Activated CD4-positive, alpha-beta memory T cell treated with anti-CD3 and anti-CD28 coated beads, Interleukin-2, amount 10 ng/mL, durations not matched to agents 7 days and 5 days (primary cell): ENCODE measurements at places on chromosomes 2 and 18.
A peak's percentile ranks its signal among the peaks of the same experiment; 100 is the strongest.

GRCh38 chr18:32333781-32334180 lies 136.9 kb downstream of the GAREM1 start:
- no peaks in the 10 kb centered on the region for H3K36me3 ChIP-seq
- no peak overlapping the region for H3K27ac ChIP-seq
- no peak for DNase-seq
- H3K4me1 ChIP-seq: no peaks in the 10 kb centered on the region

- DNase-seq: no peak
- no peak overlapping the region for H3K4me3 ChIP-seq
- H3K4me1 ChIP-seq: peaks cover 7% of the 10 kb centered on the region
- no peak overlapping the region for H3K27ac ChIP-seq
Observed at GRCh38 chr2:29530281-29530680, 391.1 kb downstream of the ALK start.

GRCh38 chr2:26913606-26913998 lies 56.8 kb upstream of the MAPRE3 start:
- no peaks in the 10 kb centered on the region for H3K4me1 ChIP-seq
- H3K36me3 ChIP-seq: no peaks in the 10 kb centered on the region
- peaks cover 14% of the 10 kb centered on the region for H3K27me3 ChIP-seq
- no peak overlapping the region for H3K27ac ChIP-seq
- DNase-seq: no peak
- H3K4me3 ChIP-seq: no peak overlapping the region

GRCh38 chr2:118095610-118096009 lies 7.3 kb downstream of the INSIG2 start:
- H3K4me1 ChIP-seq: peaks cover 42% of the 10 kb centered on the region
- H3K27me3 ChIP-seq: no peaks in the 10 kb centered on the region
- H3K27ac ChIP-seq: no peak overlapping the region
- no peak for DNase-seq
- H3K36me3 ChIP-seq: peaks cover 34% of the 10 kb centered on the region
- no peak overlapping the region for H3K4me3 ChIP-seq

GRCh38 chr2:29165362-29166241 lies 50.4 kb downstream of the CLIP4 start:
- no peak overlapping the region for H3K4me3 ChIP-seq
- no peak overlapping the region for H3K27ac ChIP-seq
- H3K4me1 ChIP-seq: no peaks in the 10 kb centered on the region

DNA sequence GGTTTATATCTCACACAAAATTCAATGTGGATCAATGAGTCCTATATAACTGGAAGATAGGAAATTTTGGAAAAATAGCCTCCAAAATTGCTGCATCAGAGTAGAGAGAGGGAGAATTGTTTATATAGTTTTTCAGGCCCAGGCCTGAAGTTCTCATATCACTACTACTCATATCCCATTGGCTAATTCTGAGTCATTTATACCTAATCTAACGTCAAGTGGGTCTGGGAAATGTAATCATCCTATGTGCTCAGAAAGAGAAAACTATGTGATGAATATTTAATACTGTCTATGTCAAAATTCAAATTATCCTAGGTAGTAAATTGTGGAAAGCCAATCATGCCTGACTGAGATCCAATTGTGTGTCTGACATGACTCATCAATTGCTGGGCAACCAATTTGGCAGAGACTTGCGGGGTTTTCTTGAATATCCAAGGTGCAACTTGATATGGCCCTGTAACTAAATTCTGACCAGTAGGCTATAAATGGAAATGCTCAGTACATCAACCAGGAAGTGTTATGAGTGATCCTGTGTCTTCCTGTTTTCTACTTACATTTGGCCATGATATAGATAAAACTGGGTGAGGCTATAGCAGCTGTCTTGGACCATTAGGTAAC lies 744.4 kb downstream of the KCNJ3 start:
- H3K27me3 ChIP-seq: no peaks in the 10 kb centered on the region
- no peak overlapping the region for H3K27ac ChIP-seq
- H3K4me3 ChIP-seq: no peak overlapping the region
- no peak for DNase-seq
- H3K36me3 ChIP-seq: no peaks in the 10 kb centered on the region
- no peaks in the 10 kb centered on the region for H3K4me1 ChIP-seq

- no peak overlapping the region for H3K27ac ChIP-seq
- no peaks in the 10 kb centered on the region for H3K4me1 ChIP-seq
- H3K27me3 ChIP-seq: no peaks in the 10 kb centered on the region
- no peaks in the 10 kb centered on the region for H3K36me3 ChIP-seq
Observed at GRCh38 chr18:32930695-32931301, 158.0 kb upstream of the KLHL14 start.

- H3K4me3 ChIP-seq: no peak overlapping the region
- H3K27ac ChIP-seq: no peak overlapping the region
- H3K4me1 ChIP-seq: no peaks in the 10 kb centered on the region
- H3K27me3 ChIP-seq: no peaks in the 10 kb centered on the region
- no peaks in the 10 kb centered on the region for H3K36me3 ChIP-seq
- DNase-seq: no peak
Observed at GRCh38 chr18:8319798-8320489, 289.3 kb upstream of the RAB12 start.

DNA sequence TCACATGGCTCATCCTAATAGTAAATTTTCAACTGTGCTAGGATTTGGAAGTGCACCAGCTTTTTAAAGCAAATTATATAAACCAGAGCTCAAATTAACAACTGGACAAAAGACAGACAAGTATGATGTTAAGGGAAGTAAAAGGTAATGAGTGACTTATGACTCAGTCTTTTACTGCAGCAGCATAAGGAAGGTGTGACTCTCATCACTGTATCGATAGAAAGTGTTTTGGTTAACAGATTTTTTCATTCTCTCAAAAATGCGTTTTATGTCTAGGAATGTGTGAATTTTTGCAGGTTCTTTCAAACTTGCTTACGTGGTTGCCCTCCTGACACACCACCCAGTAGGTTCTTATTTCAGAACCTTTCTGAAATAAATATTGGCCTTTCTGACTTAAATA lies 244.2 kb upstream of the BOD1L2 start:
- no peaks in the 10 kb centered on the region for H3K27me3 ChIP-seq
- peaks cover 4% of the 10 kb centered on the region for H3K4me1 ChIP-seq
- no peak for DNase-seq
- H3K4me3 ChIP-seq: no peak overlapping the region
- no peak overlapping the region for H3K27ac ChIP-seq

DNA sequence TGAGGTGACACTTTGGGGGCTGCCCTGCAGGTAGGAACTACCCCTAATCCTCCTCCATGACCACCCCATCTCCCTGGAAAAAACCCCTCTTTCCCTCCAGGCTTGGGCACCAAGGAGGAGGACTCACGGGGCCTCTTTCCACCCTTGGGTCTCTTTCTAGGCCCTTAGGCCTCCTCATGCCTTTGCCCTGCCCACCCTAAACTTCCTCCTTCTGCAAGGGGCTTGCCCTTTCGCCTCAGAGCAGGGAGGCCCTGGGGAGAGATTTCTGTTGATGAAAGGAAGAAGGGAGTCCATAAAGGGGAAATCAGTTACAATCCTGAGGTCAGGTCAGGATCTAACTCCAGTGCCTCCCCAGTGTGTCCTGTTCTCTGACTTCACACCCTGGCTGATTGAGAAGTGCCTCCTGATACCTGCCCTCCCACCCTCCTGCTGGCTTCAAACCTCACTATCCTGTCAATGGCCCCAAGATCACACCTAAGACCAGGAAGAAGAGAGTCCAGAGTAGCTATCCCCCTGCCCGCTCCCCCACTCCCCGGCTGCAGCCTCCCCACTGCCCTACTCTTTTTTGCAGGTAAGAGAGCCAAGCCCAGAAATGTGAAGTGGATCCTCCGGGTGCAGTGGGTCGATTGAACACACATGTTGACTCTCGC lies 16.7 kb upstream of the TNS1 start:
- H3K27ac ChIP-seq: no peak overlapping the region
- no peaks in the 10 kb centered on the region for H3K4me1 ChIP-seq

- H3K4me3 ChIP-seq: no peak overlapping the region
- H3K27me3 ChIP-seq: no peaks in the 10 kb centered on the region
- DNase-seq: no peak
- no peaks in the 10 kb centered on the region for H3K36me3 ChIP-seq
- peaks cover under 1% of the 10 kb centered on the region for H3K4me1 ChIP-seq
Observed at GRCh38 chr2:43027097-43027873, 199.1 kb downstream of the ZFP36L2 start.

DNA sequence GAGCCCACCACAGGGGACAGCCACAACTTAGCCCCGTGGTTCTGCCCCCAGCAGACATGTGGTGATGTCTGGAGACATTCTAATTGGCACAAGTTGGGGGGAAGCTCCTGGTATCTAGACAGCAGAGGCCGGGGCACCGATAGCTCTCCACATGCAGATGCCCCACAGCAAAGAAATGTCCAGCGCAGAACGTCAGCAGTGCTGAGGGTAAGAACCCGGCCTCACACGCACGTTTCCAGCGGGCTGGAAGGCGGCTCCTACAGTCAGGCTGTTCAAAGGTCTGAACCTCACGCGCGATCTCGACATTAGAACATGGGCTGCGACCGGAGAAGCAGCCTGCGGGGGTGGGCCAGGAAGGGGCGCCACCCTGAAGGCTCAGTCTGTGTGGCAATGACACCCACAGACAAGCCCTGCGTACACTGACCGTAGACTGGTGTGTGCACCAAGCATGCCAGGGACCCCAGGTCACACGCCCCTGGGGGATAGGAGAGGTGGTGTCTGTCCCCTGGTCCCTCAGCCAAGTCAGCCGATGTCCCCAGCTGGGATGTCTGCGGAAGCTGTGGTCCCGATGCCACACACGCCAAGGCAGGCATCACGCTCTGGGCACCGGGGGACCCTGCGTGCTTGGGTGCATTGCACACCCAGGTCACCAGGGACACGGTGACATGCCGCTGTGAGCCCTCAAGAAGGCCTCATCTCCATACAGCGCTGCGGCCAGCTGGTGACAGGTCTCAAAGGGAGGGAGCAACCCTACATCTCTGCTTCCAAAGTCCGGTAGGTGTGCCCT lies 66.3 kb downstream of the PARD6G start:
- no peak overlapping the region for H3K4me3 ChIP-seq
- no peaks in the 10 kb centered on the region for H3K36me3 ChIP-seq
- H3K27ac ChIP-seq: no peak overlapping the region
- peaks cover 22% of the 10 kb centered on the region for H3K27me3 ChIP-seq

DNA sequence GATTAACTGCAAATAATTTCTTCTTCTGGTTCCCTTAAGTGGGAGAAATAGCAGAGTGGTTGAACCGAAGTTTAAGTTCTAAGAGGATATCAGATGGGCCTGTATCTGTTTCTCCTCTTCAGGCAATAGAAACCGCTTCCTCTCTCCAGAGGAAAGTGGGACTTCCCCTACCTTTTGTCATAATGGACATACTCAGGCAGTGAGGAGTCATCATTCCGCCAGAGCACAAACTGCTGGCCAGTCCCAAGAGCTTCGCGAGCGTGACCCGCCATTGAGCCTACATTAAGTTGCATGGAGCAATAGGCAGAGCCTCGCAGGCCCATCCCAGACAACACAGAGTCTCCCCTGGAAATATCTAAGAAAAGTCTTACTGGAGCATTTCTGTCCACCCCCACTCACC lies 158.9 kb downstream of the LDLRAD4 start:
- H3K27me3 ChIP-seq: no peaks in the 10 kb centered on the region
- H3K4me3 ChIP-seq: peak overlapping the region; percentile 12
- DNase-seq: no peak
- H3K27ac ChIP-seq: peak overlapping the region; percentile 76
- H3K4me1 ChIP-seq: peaks cover 71% of the 10 kb centered on the region
- no peaks in the 10 kb centered on the region for H3K36me3 ChIP-seq

- H3K4me1 ChIP-seq: no peaks in the 10 kb centered on the region
- H3K27me3 ChIP-seq: no peaks in the 10 kb centered on the region
- no peak overlapping the region for H3K4me3 ChIP-seq
- peak; percentile 5 for DNase-seq
Observed at GRCh38 chr2:241074901-241075540, 27.1 kb downstream of the MTERF4 start.

GRCh38 chr2:24274809-24275208 lies 85.5 kb downstream of the ITSN2 start:
- H3K27me3 ChIP-seq: no peaks in the 10 kb centered on the region
- no peak overlapping the region for H3K4me3 ChIP-seq
- H3K36me3 ChIP-seq: peaks cover 41% of the 10 kb centered on the region
- H3K27ac ChIP-seq: no peak overlapping the region
- no peak for DNase-seq

GRCh38 chr2:66464930-66465637 lies 30.2 kb downstream of the MEIS1 start:
- H3K27ac ChIP-seq: no peak overlapping the region
- no peaks in the 10 kb centered on the region for H3K4me1 ChIP-seq
- no peaks in the 10 kb centered on the region for H3K36me3 ChIP-seq
- H3K27me3 ChIP-seq: no peaks in the 10 kb centered on the region
- no peak overlapping the region for H3K4me3 ChIP-seq

GRCh38 chr2:141260911-141261310 lies 869.9 kb downstream of the LRP1B start:
- no peak for DNase-seq
- H3K4me3 ChIP-seq: no peak overlapping the region
- H3K27ac ChIP-seq: no peak overlapping the region
- H3K4me1 ChIP-seq: no peaks in the 10 kb centered on the region

- H3K27me3 ChIP-seq: peaks cover 55% of the 10 kb centered on the region
- H3K4me3 ChIP-seq: no peak overlapping the region
- no peaks in the 10 kb centered on the region for H3K36me3 ChIP-seq
- no peak for DNase-seq
- no peaks in the 10 kb centered on the region for H3K4me1 ChIP-seq
- no peak overlapping the region for H3K27ac ChIP-seq
Observed at GRCh38 chr2:127012215-127012614, 94.7 kb downstream of the BIN1 start.

DNA sequence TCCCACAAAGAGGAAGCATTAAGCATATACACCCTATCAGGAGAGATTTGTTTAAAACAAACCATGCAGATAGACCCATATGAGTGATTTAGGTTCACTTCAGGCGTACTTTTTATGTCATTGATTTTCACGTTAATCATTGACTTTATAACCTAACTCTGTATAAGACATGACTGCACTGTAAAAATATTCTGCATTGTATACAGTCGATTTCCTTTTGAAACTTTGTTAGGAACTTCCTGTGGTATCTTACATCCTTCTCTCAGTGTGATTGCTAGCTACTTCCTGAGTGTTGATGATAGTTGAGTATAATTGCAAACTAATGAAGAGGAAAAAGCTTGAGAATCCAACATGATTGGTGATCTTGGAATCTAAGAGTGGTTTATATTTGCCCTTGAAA lies 69.4 kb downstream of the XIRP2 start:
- H3K36me3 ChIP-seq: no peaks in the 10 kb centered on the region
- DNase-seq: no peak
- no peak overlapping the region for H3K27ac ChIP-seq
- H3K27me3 ChIP-seq: no peaks in the 10 kb centered on the region
